ENCODE measurements at places on chromosomes 2 and 18.

GRCh38 chr18:41311571-41312547, 643.2 kb upstream of the PIK3C3 start:
- no peak for DNase-seq

DNA sequence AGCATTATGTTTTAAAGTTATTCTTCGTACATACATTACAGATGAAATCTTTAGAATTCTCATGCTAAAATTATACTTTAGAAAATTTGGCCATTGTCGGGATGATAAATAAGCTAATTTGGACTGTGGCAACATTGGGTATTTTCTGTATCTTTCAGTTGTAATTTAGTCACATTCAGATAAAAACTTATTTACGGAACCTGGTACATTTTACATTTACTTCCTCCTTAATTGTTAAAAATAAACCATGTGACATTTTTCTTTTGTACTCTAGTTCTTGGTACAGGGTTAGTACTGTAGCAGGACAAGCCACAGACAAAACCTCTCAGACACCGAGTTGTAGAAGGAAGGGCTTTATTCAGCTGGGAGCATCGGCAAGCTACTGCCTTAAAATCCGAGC, 4.2 kb downstream of the CNDP2 start:
- no peak for DNase-seq

GRCh38 chr2:122883849-122884248, 1128.4 kb downstream of the TSN start:
- no peak for DNase-seq

GRCh38 chr2:238942080-238942725, 94.3 kb downstream of the TWIST2 start:
- DNase-seq = no peak

DNA sequence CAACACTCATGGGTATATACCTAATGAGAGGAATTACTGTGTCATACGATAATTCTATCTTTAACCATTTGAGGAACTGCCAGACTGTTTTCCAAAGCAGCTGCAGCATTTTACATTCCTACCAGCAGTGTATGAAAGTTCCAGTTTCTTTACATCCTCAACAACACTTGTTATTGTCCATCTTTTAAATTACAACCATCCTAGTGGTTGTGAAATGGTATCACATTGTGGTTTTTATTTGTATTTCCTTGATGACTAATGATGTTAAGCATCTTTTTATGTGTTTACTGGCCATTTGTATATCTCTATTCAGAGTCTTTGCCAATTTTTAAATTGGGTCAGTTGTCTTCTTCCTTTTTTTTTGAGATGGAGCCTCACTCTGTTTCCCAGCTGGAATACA, 4.0 kb upstream of the CKAP2L start:
- DNase-seq = no peak

GRCh38 chr2:8380566-8380965, 301.3 kb upstream of the ID2 start:
- DNase-seq = no peak

DNA sequence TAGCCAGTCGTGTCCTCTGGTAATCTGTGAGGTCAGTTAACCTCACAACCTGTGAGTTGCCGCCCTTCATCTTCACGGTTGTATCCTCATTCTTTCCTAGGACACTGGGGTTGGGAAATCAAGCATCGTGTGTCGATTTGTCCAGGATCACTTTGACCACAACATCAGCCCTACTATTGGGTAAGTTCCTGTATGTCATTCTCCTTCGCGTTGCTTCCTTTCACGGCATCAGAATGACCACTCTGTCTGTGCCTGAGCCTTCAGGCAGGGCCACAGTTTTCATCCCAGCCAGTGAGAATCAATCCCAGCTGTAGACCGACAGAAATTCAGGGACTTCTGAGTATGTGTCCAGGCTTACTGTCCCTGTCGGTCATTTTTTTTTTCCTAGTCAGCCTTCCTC, 67.1 kb downstream of the RAB31 start:
- DNase-seq = no peak

GRCh38 chr2:54672590-54673456, 50.6 kb upstream of the EML6 start:
- DNase-seq = no peak

DNA sequence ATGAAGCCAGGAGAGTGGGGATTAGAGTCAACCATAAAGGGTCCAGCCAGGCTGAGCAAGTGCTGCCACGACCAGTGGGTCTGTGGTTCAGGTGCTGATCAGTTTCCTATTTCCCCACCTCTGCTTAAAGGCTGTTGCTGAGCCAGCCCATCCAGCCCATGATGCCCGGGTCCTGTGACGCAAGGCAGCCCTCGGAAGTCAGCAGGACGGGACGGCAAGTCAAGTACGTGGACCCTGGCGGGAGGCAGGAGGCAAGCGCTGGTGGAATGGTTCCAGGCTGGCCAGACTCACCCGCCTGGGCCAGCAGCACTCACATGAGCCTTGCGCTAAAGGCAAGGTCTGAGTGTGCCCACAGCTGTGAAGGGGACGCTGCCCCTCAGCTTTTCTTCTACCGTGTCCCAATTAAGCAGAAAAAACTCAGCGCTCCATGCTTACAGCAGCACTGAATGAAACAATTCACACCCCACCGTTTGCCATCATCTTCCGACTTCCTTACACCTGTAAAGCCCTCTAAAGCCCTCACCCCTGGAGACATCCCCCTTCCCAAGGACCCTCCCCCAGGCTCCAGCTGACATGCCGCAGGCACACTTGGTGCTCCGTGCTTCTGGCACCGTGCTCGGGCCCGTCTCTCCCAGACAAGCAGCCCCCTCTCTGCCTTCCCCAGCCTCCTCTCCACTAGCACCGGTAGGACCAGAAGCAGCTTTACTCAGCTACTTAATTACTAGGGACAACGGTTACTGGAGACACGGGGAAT, 11.3 kb upstream of the RPL31 start:
- no peak for DNase-seq

DNA sequence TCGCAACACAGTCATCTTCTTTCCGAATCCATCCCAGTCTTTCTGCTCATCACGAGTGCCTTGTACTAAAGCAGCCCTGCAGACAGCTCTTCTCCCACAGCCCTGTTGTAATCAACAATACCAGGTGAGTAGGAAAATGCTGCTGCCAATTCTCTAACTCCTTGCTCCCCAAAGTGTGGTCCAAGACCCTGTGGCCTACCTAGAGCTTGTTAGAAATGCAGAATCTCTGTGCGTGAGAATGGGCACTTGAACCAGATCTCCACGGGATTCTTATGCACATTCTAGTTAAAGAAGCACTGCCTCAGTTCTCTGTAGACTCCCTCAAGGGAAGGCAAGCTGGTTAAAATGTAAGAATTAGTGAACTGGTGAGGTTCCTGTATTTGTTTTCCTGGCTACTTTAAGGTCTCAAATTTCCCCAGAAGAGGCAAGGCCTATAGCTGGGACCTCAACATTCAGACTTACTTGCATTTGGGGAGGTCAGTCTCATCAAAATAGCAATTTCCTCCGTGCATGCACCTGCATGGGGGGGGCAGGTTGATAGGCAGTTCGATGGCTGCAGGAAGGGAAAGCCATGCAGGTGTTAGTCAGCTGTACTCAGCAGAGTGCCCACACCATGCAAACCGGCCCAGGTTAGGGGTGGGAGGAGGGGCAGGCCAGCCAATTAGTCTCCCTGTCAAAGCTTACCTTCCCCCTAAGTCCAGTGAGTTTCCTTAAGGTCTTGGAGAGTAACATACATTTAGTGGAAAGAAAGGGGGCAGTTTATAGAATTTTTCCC, 70.8 kb downstream of the DHRS9 start:
- no peak for DNase-seq

DNA sequence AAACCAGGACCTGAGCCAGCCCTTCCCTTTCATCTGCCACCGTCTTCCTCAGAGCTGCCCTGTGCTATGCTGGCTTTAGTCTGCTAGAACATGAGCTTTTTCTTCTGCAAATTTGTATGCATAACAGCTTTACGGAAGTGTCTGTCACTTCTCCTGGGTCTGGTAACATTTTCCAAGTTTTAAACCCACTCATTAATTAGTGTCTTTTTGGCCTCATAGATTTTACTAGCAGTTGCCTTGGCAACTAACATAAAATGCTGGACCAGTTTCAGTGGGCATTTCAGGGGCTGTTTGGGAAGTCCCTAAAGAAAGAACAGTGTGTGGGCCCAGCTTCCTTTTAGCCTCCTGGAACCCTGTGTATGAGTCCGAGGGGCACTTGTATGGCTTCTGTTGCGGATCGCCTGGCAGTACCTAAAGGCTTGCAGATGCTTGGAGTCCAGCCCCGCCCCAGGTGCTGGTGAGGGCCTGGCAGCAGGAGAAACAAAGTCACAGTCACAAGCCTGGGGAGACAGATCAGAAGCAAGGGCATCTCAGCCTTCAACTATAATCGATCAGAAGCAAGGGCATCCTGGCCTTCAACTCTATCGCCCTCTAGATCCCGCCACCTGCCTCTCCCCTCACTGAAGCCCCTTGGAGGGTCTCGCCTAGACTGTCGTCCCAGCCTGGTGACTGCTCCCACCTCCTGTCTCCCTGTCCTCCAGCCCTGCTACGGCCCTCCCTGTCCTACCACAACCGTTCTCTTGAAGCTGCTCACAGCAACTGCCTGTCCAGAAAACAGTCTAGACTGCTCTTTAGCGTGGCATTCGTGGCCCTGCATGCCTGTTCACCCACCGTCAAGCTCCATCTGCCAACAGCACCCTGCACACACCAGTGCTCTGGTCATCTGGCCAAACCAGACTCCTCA, 36.8 kb upstream of the MAPRE3 start:
- no peak for DNase-seq

- no peak for DNase-seq
These were observed 1.9 kb upstream of the TMEFF2 start for GRCh38 chr2:192196421-192197194.

GRCh38 chr18:51433296-51433695, 235.8 kb upstream of the MEX3C start:
- no peak for DNase-seq

DNA sequence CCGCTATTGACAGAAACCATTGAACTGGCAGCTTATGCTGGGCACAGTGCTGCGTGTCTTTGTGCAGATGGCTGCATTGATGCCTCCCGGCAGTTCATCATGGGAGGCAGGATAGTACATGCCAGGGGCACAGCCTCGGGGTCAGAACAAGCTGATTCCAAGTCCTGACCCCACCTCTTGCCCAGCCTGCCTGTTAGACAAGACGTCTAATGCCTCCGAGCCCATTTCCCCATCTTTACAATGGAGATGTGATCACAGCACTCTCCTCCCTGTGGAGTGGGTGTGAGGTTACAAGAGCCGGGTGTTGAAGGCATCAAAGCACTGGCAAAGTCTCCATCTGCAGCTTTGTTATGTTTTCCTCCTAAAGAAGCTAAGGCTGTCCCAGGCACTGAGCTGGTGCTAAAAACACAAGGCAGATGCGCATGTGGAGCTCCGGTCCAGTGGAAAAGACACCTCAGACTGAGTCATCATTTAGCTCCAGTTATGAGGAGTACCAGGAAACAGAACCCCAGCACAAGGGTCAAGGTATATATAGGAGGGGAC, 125.7 kb upstream of the EPAS1 start:
- peak; percentile 87 for DNase-seq

DNA sequence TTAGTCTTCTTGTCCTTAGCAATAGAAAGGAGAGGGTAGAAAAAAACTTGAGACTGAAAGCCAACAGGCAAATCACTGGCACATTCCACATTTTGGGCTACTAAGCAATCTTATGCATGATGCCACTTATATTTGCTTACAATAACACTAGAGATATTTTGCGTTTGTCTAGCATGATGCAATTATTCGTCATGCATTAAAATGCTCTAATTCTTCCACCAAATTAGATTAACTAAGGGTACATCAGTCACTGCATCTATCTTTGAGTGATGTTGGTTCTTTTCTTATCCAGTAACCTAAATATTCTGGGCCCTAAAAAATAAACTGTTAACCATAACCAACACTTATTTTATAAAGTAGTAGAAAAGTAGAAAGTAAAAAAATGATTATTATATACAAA, 1311.7 kb upstream of the CDH2 start:
- DNase-seq = no peak

GRCh38 chr2:21072477-21073242, 28.8 kb upstream of the APOB start:
- DNase-seq = no peak

- no peak for DNase-seq
These were observed 33.1 kb downstream of the RAMP1 start for GRCh38 chr2:237892478-237892877.

- no peak for DNase-seq
These were observed 282.0 kb upstream of the RND3 start for GRCh38 chr2:150769421-150769820.

- DNase-seq = no peak
These were observed 42.1 kb upstream of the SERTAD2 start for GRCh38 chr2:64695721-64696261.

GRCh38 chr18:54247511-54248175, 21.7 kb upstream of the POLI start:
- DNase-seq = peak; percentile 29

DNA sequence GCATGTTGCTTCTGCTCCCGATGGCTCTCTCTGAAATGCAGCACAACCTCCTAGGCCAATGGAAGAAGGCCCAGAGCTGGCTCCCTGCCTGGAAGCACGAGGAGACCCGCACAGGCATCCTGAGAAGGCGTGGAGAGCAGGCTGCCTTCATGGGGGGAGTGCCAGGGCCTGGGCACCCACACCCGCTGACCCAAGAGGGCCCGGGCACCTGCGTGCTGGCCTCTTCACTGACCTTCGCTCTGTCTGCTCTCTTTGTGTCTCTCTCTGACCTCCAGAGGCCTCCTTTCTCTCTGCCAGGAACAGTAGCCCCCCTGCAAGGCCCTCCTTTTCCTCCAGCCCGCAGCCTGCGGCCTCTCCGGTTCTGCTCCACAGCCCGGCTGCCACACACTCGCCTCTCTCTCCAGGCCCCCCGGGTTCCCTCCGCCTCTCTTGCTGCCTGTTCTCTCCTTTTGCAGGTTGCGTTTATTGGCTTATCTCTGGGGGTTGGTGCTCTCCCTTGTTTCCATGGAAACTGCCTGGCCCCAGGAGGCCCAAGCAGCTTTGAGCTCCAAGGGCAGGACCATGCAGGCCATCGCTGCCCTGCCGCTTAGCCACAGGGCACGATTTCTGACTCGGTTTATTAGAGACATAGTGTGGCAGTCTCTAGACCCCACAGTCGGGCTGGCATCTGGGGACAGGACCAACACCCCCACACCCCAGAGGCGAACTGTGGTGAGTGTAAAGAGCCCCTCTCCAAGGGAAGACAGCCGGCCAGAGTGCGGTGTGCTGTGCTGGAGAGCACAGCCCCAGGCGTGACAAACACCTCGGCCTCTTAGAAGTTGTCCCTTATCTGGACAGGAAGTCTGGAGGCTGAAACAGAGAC, 1.7 kb downstream of the MZT2B start:
- DNase-seq = no peak

GRCh38 chr2:10531874-10532637, 83.9 kb upstream of the ODC1 start:
- no peak for DNase-seq

DNA sequence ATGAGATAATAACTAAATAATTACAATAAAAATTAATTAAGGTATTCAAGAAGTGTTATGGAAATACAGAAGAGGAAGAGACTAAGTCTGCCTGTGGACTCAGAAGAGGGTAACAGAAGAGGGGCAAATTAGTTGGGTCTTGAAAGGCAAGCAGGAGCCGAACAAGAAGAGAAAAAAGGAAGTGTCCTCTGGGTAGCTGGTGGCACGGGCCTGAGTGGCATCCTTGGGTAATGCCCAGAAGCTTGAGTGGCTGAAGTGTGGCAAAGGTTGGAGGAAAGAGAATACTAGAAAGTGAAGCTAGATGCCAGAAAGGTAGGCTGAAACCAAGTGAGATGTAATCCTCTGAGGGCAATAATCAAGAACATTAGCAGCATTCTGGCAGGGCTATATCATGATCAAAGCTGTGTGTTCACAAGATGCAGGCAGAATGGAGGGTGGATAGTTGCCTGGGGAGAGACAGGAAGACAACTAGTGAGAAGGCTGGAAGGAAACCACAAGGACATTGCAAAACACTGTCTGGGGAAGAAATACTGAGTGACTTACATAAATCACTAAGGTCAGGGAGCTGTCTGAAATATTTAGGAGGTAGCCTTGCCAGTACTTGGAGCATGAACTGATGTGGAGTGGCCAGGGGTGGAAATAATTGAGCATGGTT, 16.2 kb downstream of the DOCK10 start:
- peak; percentile 71 for DNase-seq

All from mammary epithelial cell (primary cell).